NCI-H1092 (cell line): ENCODE measurements at places on chromosomes 2 and 18.

- DNase-seq: no peak
These were observed 113.0 kb downstream of the STPG4 start for GRCh38 chr2:47041891-47042684.

- no peak for DNase-seq
These were observed 60.9 kb downstream of the HDAC4 start for GRCh38 chr2:239339726-239340601.

- DNase-seq: no peak
These were observed 286.5 kb downstream of the MTX2 start for GRCh38 chr2:176555781-176556180.

- no peak for DNase-seq
These were observed 279.5 kb downstream of the RND3 start for GRCh38 chr2:150207979-150208378.

DNA sequence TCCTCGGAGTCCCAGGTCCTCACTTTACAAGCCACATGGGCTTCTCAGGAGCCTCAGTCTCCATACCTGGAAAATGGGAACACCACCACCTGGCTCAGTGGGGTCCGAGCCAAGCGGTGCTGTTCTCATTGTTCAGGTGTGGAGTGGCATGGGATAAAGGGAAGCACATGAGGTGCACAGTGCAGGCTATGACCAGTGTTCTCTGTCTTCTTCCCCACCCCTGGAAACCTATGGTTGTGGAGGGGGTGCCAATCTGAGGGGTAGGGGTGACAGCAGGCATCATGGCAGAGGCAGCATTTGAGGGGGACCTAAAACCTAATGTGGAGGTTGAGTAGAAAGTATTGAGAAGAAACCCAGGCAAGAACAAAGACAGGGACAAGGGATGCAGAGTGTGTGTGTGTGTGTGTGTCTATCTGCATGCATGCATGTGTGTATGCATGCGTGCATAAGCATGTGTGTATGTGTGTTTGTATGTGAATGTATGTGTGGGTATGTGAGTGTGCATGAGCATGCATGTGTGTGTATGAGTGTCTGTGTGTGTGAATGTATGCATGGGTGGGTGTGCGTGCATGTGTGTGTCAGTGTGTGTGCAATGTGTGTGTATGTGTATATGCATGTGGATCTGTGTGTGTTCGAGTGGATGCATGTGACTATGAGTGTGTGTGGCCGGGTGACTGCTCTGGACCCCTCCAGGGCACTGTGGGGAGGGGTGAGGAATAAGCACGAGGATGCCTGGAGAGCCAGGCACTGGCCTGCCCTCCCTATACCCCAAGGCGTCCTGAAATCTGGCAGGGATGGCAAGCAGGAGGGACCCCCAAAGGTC is 4.0 kb downstream of the KIF1A start:
- no peak for DNase-seq

- DNase-seq: no peak
These were observed 125.6 kb upstream of the RPRM start for GRCh38 chr2:153604133-153604532.

- DNase-seq: no peak
These were observed 42.3 kb downstream of the SFT2D3 start for GRCh38 chr2:127743477-127744026.
